ENCODE measurements at places on chromosomes 5 and 9.

GRCh38 chr5:90408571-90409317 is 812 bp downstream of the CETN3 start:
- DNase-seq, result no peak

DNA sequence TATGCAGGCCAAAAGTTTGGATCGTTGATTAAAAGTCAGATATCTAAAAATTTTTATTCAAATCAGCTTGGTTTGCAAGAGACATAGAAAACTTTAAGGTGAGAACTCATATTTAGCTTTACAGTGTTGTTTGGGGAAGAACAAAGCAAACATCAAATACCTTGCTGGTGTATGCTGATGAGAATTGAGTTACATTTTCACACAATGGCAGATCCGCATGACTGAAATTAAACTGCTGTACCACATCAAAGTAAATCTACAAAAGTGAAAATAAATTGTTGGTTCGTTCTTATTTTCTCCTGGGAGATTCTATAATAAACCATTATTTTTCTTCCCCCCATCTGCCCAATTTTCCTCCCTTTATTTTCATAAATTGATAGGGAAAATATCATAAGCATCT is 198.2 kb upstream of the PCSK5 start:
- no peak for DNase-seq

DNA sequence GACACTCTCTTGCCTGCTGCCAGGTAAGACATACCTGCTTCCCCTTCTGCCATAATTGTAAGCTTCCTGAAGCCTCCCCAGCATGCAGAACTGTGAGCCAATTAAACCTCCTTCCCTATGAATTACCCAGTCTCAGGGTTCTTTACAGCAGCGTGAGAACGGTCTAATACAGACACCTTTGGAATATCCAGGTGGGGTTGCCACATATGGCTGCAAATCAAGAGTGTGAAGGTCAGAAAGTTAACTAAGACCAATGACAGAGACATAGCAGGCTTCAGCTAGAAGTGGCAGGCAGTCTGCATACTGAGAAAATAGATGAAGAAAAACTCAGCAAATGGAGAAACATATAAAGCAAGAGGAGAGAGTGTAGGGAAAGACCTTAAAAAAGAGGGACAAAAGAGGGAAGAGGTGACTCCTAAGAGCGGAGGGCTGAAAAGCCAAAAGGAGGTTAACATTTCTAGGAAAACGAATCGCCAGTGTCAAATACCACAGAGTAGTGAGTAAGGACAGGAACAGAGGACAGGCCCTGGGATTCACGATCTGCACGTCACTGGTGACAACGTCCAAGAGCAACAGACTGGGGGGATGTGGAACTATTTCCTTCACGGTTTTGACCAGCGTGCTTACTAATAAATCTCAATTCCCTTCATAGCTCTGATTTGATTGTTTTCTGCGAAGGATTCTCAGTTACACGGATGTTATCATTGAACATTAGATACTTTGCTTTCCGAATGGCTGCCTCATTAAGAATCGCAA is 1.7 kb upstream of the ACO1 start:
- no peak for DNase-seq

GRCh38 chr9:98523231-98523901 is 185.4 kb downstream of the GABBR2 start:
- DNase-seq, result no peak

GRCh38 chr9:133886563-133887501 is 105.3 kb downstream of the VAV2 start:
- DNase-seq, result no peak

GRCh38 chr5:103910011-103910410 is 347.4 kb upstream of the NUDT12 start:
- no peak for DNase-seq

- DNase-seq, result no peak
Observed at GRCh38 chr5:62286834-62287233, 19.2 kb upstream of the KIF2A start.

GRCh38 chr5:76718381-76718832 is 2.5 kb downstream of the F2R start:
- no peak for DNase-seq

DNA sequence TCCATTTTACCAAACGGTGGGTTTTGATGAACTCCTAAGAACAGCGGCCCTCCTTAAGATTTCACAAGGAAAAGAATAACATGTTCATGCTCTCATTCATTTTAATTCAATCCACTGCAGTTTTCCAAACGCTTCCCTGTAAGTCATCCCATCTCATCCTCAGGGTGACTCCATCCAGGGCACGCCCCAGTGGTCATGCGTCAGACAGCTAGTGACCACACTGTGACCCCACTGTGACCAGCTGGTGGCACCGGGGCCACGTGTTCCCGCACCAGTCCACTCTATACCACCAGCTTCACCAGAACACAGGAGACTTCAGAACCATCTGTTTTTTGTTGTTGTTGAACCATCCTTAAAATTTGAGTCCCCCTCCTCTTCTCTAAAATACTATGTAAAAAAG is 14.3 kb downstream of the ATPSCKMT start:
- no peak for DNase-seq

DNA sequence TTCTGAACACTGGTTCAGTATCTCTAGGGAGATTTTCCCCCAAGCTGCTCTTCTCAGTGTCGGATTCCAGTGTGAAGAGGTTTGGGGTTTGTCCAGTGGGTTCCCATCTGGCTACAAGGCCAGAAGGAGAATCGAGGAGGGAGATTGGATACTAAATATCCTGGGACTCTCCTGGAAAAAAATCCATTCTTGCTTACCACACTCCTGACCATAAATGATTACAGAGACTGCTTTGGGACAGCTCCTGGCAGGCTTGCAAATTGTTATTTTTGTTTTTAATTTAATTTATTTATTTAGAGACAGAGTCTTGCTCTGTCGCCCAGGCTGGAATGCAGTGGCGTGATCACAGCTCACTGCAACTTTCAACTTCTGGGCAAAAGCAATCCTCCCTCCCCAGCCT is 4.7 kb upstream of the SUSD1 start:
- DNase-seq, result no peak

- DNase-seq, result no peak
Observed at GRCh38 chr5:119427060-119427459, 25.2 kb upstream of the HSD17B4 start.

DNA sequence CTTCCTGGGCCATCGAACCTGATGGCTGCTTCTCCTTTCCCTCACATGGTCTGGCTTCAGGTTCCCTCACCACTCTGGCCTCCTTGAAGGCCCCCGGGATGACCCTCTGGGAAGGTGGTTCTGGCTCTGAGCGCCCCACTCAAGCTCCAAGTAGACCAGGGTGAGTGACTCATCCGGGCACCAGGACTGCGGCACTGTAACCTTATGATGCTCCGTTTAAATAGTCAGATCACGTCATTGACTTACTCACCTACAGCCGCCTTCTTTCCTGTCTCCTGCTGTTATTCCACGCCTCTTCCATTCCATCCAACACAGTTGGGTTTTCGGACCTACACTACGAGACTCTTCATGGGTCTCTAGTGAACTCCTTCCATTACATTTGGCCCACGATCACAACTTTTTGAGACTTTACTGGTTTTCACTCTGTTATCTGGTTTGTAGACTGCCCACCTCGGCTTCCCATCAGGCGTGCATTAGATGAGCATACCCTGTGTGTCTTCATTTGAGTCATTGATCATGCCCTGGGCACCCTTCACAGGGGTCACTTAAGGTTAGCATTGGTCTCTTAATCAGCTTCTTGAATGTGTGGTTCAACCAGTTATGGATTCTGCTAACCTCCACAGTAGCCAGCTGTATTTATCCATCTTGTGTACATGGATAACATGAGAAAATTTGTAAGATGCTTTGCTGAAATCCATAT is 138.8 kb upstream of the LMX1B start:
- no peak for DNase-seq

- DNase-seq, result no peak
Observed at GRCh38 chr9:98334796-98335195, 79.3 kb upstream of the TBC1D2 start.

GRCh38 chr5:144467792-144468191 is 297.1 kb downstream of the KCTD16 start:
- no peak for DNase-seq

DNA sequence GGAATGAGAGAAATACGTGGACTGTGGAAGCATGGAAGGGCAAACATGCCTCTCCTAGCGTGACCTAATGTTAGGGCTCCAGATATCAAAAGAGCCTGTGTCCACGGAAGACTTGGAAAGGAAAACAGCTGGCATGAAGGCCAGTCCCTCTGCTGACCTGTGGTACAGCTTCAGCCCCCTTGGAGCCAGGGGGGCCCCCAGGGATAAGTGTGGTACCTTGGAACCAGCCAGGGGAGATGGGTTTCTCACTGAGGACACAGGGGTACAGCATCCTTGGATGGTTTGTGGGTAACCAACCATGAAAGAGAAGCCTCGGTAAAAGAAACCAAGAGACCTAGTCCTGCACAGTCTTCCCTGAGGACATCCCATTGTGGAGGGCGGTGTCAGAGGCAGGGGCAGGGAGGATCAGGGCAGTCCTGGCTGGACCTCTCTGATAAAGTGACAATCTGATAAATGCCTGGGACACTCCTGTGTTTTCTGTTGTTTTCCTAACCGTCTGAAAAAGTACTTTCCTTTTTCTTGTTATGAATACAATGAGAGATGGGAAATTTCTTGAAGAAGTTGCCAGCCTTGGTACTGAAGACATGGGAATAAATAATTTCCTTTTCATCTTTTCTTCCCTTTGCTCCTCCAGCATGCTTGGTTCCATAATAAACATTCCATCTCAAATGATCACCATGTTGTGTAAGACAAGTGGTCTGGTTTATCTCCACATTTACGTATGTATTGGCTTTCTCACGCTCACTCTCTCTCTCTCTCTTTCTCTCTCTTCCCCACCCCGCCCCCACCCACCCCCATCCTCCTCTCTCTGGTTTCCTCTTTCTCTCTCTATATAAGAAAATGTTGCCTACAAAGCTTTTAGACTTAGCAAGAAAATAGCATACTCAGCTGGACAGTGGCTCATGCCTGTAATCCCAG is 102.1 kb downstream of the SUSD1 start:
- DNase-seq, result no peak

- no peak for DNase-seq
Observed at GRCh38 chr5:178121391-178122276, 8.3 kb downstream of the N4BP3 start.

- no peak for DNase-seq
Observed at GRCh38 chr5:180070756-180071530, 616 bp downstream of the RNF130 start.

DNA sequence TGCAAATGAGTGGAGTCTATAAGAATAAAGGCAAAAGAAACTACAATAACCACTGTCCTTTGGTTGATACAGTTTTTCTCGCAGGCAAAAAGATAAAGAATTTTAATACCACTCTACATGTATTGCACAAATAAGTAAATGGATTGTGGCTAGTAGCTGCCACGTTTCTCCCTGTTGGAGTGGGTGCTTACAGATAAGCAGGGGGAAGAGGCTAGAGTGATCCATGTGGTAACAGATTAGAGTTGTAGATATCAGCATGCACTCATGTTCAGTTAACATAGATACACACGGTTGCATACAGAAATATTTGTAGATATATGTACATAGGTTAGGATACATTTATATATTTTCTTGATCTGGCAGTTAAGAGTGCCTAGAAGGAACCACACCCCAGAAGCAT is 179.5 kb downstream of the ARHGEF28 start:
- no peak for DNase-seq

- no peak for DNase-seq
Observed at GRCh38 chr9:121562301-121562700, 62.7 kb upstream of the GGTA1 start.

DNA sequence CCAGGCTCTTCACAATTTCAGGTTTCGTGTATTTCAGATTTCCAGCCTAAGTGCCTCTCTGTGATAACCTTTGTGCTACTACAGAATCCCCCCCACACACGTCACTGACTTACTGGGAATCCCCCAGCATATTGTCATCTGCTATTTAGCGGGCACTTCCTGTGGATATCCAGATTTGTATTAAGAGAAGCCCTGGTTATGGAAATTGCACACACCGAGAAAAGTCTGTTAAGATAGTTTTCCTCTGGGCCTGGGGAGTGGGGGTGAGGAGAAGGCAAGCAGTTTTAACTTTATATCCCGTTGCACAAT is 269.9 kb downstream of the MED10 start:
- no peak for DNase-seq

- no peak for DNase-seq
Observed at GRCh38 chr9:75935591-75935990, 45.1 kb downstream of the PCSK5 start.

DNA sequence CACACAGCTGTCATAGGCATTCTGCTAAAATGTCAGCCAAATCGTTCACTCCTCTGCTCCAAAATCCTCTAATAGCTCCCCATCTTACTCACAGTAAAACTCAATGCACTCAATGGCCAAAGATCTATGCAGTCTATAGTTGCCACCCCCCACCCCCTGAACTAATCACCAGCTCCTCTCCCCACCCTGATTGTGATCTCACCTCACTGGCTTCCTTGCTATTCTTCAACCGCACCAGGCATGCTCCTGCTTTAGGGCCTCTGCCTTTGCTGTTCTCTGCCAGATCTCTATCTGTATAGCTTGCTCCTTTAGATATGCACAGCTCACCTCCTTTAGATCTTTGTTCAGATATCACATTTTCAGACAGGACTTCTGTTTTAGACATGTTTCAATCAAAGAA is 33.2 kb upstream of the SNX2 start:
- DNase-seq, result no peak

DNA sequence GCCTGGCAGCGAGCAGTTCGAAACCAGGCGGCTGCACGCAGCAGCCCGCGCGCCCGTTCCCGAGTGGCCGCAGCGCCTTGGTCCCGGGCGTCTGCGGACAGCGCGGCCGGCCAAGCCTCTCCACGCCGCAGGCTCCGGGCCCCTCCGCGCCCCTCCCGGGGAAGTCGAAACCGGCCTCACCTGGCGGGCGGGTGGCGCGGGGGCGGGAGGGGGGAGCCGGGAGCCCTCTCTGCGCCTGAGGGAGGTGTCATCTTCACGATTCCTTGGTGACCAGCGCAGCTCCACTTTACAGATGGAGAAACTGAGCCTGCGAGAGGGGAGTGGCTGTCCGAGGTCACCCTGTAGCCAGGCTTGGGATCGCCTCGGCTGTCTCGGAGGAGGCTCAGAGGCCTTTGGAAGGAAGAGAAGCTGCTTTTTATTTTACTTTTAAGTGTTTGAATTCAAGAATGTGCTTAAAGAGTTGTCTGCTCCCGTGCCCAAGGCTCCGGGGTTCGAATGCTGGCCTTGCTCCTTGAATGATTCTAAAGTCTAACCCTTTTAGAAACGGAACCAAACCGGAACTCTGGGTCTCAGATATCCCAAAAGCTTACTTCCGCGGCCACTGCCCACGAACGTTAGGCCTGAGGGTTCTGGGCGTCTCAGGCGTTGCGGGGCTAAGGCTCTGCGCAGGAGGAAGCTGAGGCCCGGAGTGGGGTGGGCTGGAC is 662 bp downstream of the SUSD3 start:
- no peak for DNase-seq

DNA sequence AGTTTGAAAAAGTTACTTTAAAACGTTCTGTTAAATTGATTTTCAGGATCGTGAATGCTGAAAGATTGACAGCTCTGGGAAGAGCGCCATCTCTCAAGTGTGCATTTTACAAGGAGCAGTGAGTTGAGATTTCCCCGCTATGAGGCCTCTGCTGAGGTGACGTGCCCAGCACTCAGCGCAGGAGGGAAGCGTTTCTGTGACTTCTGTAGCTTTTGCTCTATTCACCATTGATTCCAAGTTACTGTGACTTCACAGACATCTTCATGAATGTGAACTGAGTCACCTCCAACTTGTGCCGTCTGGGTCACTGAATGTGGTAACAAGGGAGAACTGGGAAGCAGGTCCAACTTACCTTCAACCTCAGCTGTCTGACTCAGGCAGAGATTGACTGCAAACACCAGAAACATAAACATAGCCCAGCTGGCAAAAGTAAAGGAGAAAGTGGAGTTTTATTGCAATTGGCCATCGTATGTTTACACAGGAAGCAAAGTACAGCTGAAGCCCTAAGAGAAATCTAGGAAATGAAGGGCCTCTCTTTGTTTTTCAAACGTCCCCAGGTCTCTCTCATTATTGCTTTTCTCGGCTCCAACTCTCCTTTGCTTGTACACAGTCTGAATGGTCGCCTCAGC is 428.8 kb upstream of the CLINT1 start:
- no peak for DNase-seq

All from activated T-cell treated with anti-CD3 and anti-CD28 coated beads for 48 hours (primary cell).